OCI-LY7 (cell line): ENCODE measurements at places on chromosomes 1 and 21.

DNA sequence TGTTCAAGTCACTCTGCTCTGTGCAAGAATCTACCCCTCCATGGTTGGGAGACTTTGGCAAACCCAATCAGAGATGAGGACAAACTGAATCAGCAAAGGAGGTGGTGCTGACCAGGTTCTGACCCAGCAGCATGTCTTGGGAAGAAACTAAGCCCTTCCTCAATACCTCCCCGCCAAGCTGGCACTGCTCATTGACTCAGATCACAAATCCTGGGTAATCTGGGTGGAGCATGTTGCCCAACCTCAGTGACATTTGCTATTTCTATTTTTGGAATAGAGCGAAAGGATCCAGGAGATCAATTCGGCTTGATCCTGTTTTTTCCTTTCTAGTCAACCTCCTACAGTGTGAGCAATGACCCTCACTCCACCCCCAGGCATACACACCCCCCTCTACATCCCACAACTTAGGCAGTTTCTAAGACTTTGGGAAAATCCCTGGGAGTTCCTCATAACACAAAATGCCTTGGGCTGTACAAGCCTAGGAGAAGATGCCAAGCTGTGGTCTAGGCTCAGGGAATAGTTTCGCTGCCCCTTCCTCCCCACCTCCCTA, 166.8 kb upstream of the KCNJ6 start:
- DNase-seq: no peak

- DNase-seq: no peak
These were observed 361.6 kb upstream of the PLD5 start for GRCh38 chr1:242886137-242886536.

DNA sequence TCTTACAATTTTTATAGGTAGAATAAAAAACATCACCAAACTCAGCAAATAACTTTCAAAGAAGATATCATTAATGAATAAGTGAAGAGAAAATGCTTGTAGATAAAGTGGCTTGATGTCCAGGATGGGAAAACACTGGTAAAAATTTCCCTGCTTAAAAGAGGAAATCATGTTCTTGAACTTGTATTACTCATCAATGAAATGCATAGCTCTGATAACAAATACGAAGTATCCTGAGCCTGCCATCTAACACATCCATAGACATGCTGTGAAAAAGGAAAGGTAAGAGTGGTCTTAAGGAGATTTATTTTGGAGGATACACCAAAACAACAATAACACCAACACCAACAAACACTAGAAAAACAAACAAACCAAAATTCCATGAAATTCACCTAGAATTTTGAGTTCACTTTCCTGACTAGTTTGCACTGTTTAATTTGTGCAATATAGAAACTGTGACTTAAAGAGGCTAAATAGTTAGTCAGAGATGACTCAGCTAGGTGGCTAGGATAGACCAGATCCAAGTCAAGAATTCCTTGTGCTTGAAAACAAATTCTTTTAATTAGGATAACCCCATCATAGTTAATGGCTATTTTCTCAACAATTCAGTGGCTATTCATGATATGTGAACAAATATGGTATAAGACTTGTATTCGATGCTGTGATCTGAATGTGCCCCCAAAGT, 179.8 kb upstream of the KCNK2 start:
- no peak for DNase-seq

DNA sequence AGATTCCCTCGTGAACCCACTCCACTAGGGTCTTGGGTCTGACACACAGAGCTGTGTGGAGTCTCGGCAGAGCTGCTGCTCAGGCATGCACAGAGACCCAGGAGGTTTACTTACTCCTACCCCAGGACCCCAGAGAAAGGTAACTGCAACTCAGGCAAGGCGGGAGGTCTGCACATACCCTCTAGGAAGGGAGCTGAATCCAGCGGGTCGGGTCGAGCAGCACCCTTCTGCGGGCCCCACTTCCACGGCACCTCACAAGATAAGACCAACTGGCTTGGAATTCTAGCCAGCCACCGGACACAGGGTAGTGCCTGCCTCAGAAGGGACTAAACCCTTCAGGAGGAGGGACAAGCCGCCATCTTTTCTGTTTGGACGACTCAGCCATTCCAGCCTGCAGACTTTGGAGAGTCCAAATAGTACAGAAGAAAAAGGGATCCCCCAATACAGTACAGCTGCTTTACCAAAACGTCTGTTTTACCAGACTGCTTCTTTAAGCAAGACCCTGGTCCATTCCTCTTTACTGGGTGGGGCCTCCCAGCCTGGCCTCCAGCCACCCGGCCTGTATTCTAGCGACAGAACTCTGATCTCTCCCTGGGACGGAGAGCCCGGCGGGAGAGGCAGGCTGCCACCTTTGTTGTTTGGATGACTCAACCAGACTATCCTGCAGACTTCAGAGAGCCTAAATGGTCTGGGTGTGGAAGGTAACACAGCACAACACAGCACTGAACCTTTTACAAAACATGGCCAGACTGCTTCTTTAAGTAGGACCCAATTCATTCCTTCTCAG, 554.6 kb upstream of the BEND5 start:
- DNase-seq: no peak

DNA sequence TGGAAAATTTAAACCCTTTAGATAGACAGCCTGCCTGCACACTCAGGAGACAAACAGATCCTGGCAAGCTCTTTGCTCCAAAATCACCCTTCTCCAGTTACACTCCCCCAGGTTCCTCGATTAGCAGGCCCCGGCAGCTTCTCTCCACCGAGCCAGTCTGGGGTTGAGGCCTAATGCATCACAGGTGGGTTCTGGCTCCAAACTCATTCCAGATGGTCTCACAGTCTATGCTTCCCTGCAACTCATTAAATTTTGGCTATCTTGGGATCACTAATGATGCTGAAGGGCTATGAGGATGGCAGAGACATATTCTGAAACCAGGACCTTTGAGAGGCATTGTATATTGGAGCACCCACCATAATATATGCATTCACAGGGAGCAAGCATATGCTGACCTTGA, 559.8 kb upstream of the USP24 start:
- DNase-seq: no peak

DNA sequence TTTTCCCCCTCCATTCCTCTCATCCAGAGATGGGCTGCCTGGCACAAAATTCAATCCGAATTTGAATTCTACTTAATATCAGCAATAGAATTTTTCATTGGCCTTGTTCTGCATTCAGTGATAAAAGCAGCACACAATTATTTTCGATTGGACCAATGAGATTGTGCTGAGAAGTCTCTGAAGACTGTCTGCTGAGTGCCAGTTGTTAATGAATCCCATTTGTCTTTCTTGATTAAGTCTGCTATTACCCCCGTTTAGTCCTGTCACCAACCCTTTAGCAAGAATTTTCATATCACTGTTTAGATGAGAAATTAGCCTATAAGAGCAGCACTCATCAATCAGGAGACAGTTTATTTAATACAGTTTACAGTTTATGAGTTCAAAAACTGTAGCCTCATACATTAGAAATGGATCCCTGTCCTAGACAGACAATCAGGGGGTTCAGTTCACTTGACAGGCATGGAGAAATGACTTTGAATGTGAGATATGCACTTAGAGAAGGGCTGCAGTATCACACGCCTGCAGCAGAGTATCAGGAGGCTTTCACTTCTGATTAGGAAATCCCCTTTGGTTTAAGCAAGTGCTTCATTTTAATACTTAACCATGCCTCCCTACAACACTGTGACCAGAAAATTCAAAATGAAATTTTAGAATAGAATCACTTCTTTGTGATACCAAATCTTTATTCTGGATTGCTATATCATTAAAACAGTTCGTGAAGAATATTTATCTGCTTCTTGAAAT, 304.7 kb upstream of the PTBP2 start:
- DNase-seq: no peak

GRCh38 chr1:153072806-153073726, 1.7 kb upstream of the SPRR2B start:
- DNase-seq: no peak

GRCh38 chr1:15714406-15715136, 21.5 kb upstream of the SLC25A34 start:
- no peak for DNase-seq
